ENCODE measurements at places on chromosomes 5 and 9.
A peak's percentile ranks its signal among the peaks of the same experiment; 100 is the strongest.

- no peak for DNase-seq
Observed at GRCh38 chr5:74185599-74185998, 454.9 kb downstream of the ENC1 start.

- no peak for DNase-seq
Observed at GRCh38 chr5:38613490-38613889, 57.0 kb upstream of the LIFR start.

- DNase-seq: no peak
Observed at GRCh38 chr9:32723789-32724325, 59.5 kb upstream of the TMEM215 start.

GRCh38 chr9:126108240-126108639, 218.4 kb upstream of the MVB12B start:
- no peak for DNase-seq

DNA sequence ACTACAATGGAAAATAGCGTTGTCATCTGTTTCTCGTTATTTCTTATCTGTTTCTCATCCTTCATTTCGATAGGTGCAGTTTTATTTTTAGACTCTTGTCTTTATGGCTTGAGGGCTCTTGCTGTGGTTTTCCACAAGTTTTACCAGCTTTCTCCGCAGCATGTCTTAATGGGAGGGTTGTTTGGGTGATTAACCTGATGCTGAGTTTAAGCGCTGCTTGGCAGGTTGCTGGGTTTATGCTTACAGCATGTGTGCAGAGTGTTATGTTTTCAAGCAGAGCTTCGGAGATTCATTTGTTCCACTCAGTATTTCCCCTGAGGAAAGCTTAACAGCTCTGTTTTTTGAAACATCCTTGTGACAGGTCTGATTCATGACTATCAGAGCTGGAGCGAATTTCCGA, 154.0 kb downstream of the SLC12A2 start:
- no peak for DNase-seq

- no peak for DNase-seq
Observed at GRCh38 chr5:9348401-9348996, 197.4 kb downstream of the SEMA5A start.

- DNase-seq: no peak
Observed at GRCh38 chr9:127982912-127983311, 2.1 kb upstream of the EEIG1 start.

- peak; percentile 19 for DNase-seq
Observed at GRCh38 chr5:159469496-159470372, 139.4 kb upstream of the IL12B start.

DNA sequence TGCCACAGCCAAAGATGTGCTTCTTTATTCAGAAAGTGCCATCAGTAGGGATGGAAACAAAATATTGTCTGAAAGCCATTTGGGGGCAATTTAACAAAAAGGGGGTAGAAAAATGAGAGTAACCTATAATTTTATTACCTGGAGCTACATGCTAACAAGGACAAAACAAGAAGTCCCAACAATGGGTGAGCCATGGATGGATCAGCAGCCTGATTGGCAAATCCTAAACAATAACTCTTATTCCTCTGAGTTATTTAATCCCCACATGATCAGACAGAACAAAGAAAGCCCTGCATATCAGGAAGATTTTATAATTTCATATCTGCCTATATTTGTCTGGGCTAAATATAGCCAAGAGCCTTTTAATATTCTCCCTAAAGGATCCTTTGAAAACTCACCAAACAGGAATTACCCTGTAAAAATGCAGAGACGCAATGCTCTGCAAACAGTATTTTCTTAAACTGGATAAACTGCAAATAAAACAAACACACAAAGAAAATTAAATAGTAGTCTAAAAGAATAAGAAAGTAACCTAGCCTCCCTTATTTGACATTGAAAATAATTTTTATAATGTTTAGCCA, 483.4 kb downstream of the ZNF608 start:
- peak; percentile 27 for DNase-seq

DNA sequence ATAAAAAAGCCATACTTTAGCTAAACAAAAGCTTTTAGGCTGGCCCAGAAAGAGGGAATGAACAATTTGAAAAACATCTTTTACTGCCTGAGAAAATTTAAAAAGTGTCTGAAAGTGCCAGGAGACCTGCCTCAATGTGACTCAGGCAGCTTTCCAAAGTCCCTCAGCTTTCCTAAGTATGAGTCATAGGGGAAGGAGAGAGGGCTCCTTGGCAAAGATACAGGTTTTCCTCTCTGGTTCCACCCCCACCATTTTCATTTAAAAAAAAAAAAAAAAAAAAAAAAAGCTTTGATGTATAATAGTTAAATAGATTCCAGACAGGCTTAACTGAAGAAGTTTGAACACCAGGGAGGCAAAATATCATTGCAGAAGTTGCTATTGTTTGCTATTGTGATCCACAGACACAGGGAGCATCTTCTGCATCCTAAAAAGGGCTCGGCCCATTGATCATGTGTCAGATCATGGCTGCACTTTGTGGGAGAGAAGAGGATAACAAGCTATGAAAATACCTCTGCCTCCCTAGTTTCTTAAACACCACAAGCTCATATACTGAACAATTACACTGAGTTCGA, 71.5 kb downstream of the MRPS27 start:
- DNase-seq: peak; percentile 81

- peak; percentile 78 for DNase-seq
Observed at GRCh38 chr9:8733131-8733954, 933.8 kb upstream of the DMAC1 start.

GRCh38 chr5:113219695-113220094, 215.1 kb downstream of the TSSK1B start:
- DNase-seq: no peak

GRCh38 chr9:91044354-91044753, 242.7 kb downstream of the SYK start:
- DNase-seq: no peak

DNA sequence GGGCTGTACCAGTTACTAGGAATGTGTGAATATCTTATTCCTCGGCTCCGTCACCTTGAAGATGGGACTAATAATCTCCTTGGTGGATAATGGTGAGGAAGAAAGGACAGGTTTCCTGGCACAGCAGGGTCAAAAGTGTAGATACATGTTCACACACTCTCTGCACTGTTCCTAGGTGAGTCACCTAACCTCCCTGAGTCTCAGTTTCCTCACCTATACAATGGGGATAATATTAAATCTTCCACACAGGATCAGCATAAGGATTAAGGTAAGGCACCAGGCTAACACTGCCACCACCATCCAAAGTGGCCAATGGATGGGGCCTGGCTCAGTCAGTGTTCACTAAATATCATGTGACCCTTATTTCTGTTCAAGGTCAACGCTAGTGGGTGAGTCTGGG, 66.9 kb downstream of the PSMB7 start:
- no peak for DNase-seq

GRCh38 chr5:73638344-73639095, 12.5 kb downstream of the ARHGEF28 start:
- DNase-seq: no peak

GRCh38 chr9:130872912-130873503, 23.6 kb downstream of the QRFP start:
- peak; percentile 89 for DNase-seq

- DNase-seq: no peak
Observed at GRCh38 chr9:74642376-74642775, 145.2 kb downstream of the RORB start.

- DNase-seq: peak; percentile 39
Observed at GRCh38 chr5:56565644-56566043, 249.7 kb upstream of the MAP3K1 start.

GRCh38 chr9:21096901-21097255, 19.1 kb upstream of the IFNB1 start:
- DNase-seq: no peak

DNA sequence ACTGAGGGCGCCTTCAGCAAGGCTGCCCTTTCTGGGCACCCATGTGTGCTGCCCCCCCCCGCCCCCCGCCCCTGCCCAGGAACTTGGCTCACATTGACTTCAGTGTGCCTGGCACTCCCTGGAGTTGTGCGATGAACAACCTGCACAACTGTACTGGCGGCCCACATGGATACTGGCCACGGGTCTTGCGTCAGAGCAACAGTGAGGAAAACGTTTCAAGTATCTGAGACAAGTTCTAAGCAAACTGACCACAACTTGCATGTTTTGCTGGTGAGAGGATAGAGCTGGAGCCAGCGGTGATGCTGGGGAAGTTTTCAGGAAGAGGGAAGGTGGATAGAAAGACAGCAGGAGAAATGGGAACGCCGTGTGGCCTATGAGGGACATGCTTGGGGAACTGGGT, 45.4 kb downstream of the HABP4 start:
- DNase-seq: no peak

- DNase-seq: no peak
Observed at GRCh38 chr9:79603222-79603920, 31.6 kb downstream of the TLE4 start.

DNA sequence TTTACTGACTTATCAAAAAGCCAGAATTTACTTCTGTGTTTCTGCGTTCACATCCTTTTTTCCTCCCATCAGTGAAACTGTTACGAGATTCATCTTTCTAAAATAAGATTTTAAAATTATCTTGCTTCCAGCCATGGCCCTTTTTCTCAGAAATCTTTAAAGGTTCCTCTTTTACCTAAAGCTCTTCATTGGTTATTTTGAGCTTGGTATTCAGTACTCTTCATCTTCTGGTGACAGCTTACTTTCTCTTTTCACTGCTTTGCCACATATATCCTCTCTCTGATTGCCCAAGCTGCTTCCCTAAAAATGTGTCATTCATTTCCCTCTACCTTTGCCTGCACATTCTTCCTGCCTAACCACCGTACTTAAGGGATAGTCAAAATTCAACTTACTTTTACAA, 32.3 kb downstream of the TGFBR1 start:
- DNase-seq: peak; percentile 44

GRCh38 chr9:109907400-109907799, 127.4 kb downstream of the PALM2AKAP2 start:
- peak; percentile 67 for DNase-seq

- no peak for DNase-seq
Observed at GRCh38 chr5:172728481-172729241, 42.3 kb downstream of the DUSP1 start.

GRCh38 chr9:110282739-110283081, 26.4 kb upstream of the TXN start:
- DNase-seq: no peak

DNA sequence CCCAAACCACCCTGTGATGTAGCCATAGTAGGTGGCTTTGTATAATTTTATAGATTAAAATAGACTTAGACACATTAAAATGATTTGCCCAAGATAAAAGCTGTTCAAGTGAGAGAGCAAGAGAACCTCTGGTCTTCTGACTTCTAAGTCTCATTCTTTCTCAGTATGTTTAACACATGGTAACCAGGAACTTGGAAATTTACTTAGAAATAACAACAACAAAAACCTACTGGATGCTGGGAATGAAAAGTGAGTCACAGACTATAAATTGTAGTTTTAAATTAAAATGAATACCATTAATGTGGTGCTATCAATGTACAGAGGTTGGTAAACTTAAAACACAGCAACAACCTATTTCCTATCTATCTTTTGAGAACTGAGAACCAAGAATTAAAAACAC, 30.4 kb downstream of the HMGCR start:
- DNase-seq: no peak

- DNase-seq: no peak
Observed at GRCh38 chr5:36209664-36210063, 32.1 kb downstream of the NADK2 start.

DNA sequence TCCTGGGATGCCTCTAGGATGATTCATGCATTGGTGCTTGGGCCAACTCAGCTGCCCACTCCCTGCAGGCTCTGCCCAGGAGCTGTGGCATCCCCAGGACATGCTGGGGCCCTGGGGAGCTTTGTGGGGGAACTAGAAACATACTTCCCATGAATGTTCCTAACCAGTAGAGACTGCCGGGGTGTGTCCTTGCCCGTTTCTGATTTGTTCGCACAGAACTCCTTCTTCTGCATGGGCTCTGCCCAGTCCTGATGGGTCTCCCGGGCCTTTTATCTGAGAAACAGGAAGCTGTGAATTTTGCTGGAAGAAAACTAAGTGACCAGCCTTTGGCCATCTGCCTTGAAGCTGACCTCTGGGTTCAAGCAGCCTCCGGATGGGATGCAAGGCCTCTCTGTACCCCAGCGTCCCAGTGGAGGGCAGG, 71.6 kb upstream of the RNU6ATAC start:
- no peak for DNase-seq

DNA sequence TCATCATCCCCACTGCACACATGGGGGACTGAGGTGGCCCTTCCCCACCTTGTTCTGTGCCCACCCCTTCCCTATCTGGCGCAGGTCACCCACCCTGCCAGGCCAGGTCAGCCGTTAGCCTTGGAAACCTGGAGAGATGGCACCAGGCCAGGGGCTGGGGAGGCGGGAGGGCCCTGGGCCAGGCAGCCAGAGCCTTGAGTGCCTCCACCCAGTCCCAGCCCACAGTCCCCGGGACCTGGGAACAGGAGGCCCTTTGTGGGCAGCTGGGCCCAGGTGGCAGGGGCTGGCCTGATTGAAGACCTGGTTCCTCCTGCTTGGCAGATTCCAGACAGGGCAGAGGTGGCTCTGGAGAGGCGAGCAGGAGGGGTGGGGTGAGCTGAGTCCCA, 70.6 kb downstream of the LRSAM1 start:
- DNase-seq: no peak

DNA sequence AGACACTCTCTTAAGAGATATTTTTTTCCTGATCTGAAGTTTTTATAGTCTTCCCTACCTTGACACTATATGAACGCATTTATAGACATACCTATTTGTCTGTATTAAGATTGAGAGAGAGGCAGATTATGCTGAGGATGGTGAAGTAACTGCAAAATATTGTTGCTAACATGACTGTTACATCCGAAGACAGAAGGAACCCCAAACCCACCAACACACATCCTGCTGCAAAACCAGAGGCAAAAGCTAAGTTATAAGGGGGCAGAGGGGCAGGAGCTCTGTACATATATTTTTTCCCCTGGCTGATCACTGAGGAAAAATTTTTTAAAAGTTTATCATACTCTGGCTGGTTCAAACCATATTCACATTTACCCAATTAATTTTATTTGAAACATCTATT, 279.0 kb downstream of the MLLT3 start:
- no peak for DNase-seq

DNA sequence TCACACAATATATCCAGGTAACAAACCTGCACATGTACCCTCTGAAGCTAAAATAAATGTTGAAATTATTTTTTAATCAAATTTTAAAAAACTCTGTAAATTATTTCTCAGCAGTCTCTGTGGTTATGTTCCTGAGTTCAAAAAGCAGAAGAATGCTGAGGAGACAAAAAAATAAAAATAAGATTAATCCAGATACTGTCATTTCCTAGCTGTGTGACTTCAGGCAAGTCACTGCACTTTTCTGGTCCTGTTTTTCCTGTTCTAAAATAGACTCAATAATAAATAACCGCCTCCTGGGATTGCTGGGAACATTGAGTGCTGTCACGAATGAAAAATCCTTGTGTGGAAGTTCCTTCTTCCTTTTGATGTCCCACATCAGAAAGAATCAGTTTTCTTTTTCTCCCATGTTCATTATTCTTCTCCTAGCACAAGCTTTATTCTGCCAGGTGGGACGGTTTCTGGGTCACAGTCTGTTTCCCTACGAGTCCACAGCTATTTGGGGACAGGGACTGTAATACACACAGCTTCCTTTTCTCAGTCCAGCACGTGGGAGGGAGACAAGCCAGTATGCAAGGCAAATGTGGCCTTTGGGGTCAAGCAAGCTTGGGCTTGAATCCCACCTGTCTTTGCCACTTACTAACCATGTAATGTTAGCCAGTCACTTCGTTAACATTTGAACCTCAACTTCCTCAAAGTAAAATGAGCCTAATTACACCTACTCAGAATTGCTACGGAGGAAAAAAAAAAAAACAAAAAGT, 156.9 kb downstream of the TRIM32 start:
- no peak for DNase-seq

All from pons (tissue), 1 donor.